ENCODE measurements at places on chromosomes 6 and 20.

DNA sequence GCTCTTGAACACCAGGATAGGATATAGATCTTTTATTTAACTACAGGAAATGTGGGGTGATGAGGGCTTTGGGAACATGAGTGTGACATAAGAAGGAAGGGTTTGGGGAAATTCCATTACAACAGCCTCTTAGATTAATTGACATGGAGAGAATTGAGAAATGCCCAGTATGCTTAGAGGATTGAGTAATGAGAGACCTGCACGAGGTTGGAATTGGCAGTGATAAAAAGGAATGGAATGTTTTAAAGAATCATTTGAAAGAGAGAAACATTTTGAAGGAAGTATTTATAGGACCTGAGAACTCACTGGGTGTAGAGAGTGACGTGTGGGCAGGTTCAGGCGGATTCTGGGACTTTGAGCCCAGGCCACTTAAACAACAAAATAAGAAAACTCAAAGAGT is 227.0 kb downstream of the BMP2 start:
- DNase-seq, result no peak

DNA sequence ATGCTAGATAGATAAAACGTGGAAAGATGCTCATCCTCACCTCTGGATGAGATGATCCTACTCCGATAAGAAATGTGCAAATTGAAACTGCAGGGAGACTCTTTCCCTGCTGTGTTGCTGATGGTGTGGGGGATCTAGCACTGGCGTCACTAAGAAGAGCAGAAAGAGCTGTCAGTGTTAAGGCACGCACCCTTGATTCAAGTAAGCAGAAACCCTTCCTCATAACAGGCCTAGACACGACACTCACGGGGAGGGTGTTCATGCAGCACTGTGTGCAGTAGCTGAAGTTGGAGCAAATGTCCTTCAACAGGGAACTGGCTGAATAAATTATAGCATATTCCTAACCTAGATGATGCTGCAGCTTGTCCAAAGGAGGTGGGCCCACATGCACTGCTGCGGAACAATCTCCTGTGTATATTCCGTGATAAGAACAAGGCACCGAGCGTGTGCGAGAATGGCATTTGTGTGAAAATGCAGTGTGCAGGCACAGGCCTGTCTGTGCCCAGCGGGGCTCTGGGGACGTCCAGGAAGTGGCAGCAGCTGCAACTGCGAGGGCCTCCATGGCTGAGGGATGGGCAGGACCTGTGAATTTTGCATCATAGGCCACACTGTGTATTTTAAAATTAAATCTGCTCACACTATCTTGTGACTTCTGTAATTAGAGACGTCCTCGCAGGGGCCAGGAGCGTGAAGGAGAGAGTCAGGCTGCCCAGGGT is 64.0 kb downstream of the TCP11 start:
- no peak for DNase-seq

GRCh38 chr6:150263765-150264404 is 104.9 kb upstream of the IYD start:
- no peak for DNase-seq

DNA sequence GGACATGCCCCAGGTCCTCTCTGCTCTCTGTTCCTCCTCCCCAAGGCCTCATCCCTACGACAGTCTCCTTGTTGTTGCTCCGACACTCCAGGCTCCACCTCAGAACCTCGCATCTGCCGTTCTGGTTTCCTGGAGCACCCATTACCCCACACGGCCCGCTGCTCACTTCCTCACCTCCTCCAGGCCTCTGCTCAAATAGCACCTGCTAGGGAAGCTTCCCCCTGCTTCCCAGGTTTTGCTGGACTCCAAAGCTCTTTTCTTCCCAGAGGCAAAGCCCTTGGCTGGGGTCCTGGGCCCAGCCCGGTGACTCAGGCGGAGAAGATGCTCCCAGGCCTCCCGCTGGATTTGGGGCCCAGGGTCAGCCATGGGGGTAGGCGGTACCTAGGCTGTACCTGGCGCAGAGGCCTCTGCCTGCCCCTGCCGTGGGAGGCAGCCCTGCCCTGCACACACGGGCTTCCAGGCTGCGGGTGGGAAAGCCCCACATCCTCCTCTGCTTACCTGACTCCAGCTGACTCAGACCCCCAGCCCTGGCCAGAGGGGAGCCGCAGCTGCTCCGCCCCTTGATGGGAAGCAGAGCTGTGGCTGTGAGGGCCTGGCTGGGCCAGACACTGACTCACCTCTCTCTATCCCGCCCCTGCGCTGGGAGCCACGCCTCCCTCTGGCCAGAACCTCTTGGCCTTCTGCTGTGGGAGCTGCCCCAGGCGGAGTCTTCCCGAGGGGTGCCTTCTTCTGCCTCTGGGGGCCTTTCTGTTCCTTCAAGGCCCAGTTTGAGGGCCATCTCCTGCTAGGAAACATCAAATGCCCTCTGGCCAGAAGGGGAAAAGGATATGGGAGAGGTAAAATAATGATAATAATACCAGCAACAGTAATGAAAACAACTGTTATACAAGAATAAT is 130.5 kb downstream of the CEBPB start:
- peak; percentile 90 for DNase-seq

DNA sequence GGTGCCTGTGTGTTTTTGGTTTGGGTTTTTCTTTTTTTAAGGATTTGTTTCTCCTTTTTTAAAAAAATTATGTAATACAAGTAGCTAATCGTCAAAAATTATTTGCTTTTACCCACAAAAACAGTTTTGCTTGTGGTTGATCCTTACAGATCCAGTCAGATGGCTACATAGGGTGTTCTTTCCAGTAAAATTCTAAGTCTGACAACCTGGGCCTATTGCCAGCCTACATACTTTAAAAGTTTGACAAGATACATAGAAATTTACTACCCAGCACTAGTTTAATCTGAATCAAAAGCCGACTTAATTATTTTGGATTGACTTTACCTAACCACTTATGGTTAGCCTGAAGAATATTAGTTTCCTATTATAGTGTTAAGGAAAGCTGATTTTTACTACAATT is 2.1 kb upstream of the SOX4 start:
- DNase-seq, result no peak

DNA sequence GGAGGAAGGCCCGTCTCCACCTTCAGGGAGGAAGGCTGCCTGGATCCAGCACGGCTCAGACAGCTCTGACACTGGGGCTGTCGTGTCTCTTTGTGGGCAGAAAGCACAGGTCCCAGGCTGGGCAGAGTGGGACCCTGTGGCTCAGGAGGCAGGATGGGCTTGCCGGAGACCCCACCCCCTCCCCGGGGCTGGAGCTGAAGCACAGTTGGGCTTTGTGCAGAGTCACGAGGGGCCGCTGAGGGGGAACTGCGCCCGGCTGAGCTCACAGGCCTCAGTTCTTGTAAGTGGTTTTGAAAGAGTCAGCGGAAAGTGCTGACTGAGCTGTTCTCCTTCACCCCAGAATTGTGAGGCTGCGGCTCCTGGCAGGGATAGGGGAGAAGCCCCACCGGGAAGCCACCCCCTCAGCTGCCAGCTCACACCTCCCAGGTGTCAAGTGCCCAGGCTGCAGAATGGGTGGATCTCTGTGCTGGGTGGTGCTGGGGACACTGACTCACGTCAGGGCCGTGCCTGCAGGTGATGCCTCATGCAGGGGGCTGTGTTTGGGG is 145.5 kb upstream of the RNF24 start:
- no peak for DNase-seq

- DNase-seq, result no peak
Observed at GRCh38 chr6:54115966-54116365, 4.7 kb downstream of the MLIP start.

DNA sequence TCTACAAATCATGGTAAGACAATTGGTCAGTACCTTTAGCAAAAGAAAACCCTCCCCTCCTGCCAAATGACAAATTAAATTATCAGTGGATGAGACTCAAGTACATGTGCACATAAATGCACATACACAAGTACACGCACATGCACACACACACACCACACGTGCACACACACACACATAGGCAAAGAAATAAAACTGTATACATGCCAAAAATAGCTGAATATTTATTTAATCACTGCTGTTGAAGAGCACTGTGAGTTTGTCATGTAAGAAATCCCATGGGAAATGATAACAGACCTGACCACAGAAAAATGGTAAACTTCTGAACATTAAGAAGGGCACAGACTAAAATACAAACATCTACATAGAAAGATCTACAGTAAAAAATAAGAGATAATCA is 46.6 kb upstream of the TNFAIP3 start:
- no peak for DNase-seq

DNA sequence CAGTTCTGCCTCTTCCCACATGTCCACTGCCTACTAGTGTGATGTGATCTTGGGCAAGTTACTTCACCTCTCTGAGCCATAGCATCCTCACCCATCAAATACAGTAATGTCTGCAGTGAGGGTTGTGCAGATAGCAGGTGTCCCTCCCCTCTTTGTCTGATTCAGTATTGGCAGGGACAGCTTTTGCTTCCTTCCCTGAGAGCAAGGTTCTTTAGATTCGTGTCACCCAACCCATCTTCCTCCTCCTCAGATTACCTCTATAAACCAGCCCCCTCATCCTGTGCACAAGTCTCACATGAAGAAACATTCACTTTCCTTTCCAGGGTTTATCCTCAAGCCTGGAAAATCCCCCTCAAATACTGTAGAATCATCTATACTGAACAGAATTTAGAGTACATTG is 15.4 kb downstream of the ACTR5 start:
- DNase-seq, result no peak

DNA sequence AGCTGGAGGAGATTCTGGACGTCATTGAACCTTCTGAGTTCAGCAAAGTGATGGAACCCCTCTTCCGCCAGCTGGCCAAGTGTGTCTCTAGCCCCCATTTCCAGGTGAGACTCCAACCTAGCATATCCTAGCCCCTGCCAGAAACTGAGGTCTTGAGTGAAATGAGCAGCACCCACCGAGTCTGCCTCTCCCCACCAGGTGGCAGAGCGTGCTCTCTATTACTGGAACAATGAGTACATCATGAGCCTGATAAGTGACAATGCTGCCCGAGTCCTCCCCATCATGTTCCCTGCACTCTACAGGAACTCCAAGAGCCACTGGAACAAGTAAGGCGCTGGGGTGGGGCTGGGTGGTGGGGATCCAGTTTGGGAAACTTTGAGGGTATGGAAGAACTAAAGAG is 4.6 kb downstream of the MEA1 start:
- DNase-seq, result no peak

- no peak for DNase-seq
Observed at GRCh38 chr6:84645000-84645399, 119.4 kb downstream of the TBX18 start.

DNA sequence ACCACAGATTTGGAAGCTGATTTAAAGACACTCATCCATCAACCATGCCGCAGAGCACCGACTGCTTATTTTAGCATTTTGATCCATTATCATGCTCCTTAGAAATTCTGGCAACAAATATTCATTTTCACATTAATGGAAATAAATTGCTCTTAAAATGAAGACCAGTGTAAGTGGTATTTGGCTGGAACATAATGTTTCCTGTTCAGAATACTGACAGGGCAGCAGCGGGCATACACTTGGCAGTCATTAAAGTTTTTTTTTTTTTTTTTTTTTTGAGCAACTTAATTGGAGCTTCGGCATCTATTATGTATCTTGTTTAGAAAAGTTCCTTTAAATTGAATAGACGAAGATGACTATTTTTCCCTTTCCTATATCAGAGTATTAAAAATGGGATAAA is 47.4 kb downstream of the MAP3K5 start:
- DNase-seq, result no peak

DNA sequence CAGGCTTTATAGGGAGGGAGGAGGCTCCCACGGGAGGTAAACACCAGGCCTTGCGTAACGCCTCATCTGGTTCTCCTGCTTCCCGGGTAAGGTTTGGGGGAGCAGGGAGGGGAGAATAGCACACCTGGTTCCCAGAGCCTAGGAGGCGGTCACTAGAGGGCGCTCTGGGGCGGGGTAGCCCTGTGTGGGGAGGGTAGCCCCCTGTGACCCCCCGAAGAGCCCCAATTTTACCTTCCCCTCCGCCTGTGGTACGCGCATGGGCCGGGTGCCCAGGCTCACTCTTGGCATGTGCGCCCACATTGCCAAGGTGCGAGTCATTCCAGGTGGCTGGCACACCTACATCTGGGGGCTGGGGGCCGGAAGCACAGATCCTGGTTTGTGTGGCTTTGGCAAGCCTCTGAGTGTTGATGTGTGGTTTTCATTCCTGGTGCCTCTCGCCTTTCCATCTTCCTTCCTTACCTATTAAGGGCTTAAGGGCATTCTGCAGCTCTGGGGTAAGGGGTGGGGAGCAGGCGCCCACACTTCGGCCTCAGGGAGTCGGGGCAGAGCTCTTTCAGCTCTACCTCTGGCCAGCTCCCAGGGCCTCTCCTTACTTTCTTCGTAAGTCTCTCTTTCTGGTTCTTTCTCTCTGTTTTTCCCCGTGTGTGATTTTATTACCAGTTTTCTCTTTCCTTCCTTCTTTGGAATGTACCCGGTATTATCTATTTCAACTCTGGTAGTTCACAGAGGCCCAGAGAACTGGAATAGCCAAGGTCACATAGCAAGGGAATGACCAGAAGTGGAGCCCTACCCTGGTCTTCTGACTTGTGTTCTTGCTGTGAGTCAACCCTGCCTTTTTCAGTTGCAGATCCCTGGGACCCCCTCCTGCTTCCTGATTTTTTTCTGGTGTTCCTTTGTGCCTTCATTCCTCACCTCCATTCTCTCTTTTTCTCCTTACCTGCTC is 492 bp upstream of the RNF39 start:
- no peak for DNase-seq

GRCh38 chr6:33490198-33490597 is 35.8 kb downstream of the ZBTB9 start:
- DNase-seq, result no peak

DNA sequence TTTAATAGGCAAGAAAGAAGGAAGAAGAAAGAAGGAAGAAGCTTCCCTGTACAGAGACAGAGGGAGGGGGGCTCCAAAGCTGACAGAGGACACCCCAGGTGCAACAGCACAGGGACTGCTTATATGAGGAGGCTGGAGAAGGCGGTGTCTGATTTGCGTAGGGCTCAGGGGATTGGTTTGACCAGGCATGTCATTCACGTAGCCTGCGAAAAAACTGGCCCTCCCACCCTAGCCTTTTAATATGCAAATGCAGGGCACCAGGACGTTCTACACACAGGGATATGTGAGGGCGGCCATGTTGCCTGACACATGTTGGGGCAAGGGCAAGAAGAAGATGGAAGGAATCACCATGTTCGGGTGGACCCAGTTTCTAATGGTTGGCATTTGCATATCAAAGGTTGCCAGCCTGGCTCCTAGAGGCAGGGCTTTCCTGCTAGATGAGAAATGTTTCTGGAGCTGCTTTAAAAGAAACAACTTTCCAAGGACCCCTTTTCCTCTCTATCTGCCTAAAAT is 305.4 kb upstream of the CDYL start:
- DNase-seq, result no peak
